ENCODE measurements at places on chromosomes 5 and 9.

DNA sequence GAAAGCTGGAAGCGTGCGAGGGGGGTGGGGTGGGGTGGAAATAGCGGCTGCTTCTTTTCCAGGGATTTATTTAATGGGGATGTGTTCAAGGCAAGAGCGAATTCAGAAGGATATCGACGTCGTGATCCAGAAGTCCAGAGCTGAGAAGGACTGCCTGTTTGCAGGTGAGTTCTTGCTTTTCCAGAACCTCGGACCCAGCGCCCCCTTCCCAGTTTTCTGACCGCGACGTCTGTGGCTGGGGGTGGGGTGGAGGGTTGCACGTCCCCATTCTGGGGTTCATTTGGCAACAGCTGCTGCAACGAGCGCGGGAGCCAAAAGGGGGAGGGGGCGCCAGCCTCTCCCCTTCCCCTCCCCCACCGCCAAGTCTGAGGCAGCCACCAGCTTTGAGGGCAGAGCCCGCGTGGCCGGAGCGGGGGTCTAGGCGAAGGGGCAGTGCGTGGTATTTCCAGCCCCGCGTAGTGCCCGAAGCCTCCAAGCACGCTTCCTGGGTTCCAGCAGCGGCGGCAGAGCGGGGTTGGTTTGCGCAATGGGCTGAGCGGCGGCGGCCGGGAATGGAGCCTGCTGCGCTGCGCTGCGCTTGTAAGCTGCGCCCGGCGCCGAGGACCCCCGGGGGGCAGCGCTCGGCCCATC, 701 bp downstream of the PARP8 start:
- peak; percentile 79 for DNase-seq

- no peak for DNase-seq
Observed at GRCh38 chr9:121954477-121955140, 138.5 kb downstream of the TTLL11 start.

DNA sequence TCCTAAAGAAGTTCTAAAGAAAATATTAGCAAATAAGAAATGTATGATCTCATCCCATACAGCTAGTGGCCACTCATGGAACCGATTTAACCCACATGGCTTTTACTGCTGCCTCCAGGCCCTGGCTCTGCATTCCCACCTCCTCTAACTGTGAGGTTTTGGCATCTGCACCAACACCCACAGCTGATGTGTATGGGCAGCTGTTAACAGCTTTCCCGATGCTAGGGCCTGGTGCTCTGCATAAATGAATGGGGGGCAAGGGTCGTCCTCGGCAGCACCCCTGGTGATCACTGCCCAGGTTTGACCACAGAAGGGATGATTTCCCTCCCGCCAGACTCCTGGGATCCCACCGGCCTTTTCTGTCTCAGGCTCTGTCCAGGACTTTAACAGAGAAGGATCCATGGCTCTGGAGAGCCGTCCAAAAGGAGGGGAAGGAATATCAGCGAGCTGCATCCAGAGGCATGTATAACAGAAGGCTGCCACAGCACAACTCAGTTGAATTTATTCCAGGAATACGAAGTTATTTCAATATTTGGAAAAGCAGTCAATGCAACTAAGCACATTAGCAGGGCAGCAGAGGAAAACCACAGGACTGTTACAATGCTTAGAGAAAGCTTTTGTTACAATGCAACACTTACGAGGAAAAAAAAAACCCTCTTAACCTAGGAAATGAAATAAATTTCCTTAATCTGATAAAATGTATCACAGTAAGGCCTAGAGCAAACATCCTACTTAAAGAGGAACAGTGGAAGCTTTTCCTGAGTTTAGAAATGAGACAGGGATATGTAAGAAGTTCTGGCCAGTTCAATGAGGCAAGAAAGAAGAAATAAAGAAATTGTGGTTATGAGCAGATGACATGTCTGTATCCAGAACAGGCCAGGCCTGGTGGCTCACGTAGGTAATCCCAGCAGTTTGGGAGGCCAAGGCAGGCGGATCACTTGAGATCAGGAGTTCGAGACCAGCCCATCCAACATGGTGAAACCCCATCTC, 63.1 kb downstream of the NACC2 start:
- DNase-seq: no peak

DNA sequence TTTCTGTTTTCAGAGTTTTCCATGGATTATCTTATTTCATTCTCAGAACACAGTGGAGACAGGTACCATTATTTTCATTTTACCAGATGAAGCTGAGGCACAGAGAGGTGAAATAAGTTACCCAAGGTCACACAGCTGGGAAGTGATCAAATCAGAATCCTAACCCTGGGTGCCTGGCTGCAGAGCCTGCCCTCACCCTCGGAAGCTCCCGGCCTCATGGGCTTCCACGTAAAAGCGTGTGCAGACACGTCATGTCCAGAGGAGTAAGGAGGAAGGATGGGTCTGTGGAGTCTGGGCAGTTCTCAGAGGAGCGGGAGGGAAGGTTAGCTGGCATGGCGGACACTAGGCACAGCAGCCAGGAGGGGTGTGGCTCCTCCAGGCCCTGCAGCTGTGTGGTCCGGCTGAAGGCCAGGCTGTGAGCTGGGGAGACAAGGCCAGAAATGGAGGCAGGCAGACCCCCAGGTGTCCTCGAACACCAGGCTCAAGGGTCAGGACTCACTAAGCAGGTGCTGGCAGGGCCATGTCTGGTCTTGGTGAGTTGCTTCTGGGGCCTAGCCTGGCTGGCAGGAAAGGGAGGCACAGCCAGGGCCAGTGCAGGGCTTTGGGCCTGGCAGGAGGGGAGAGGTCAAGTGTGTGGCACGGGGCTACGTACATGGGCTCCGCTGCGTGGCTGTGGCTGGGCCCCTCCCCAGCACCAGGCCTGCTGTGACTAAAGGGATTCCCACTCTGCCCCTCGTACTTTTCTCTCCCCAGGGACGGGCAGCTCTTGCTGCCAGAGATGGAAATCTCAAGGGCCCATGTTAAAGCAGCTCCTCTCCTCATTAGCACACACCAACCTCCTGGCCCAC, 5.6 kb downstream of the TBC1D9B start:
- DNase-seq: no peak

DNA sequence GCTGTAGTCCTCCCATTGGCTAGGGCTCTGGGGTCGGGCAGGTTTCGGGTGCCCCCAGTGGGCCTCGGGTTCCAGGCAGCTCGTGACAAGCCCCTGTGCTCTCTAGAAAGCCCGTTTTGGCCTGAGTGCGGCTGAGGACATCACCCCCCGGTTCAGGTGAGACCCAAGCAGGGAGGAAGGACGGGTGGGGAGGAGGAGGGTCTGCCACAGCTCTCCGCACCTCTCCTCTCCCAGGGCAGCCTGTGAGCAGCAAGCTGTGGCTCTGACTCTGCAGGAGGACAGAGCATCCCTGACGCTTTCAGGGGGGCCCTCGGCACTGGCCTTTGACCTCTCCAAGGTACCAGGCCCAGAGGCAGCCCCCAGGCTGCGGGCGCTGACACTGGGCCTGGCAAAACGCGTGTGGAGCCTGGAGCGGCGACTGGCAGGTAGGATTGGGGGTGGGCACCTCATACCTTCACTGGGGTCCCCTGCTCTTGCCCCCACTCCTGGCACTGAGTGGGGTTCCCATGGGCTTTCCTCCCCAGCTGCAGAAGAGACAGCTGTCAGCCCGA, 672 bp downstream of the PAXX start:
- DNase-seq: no peak

DNA sequence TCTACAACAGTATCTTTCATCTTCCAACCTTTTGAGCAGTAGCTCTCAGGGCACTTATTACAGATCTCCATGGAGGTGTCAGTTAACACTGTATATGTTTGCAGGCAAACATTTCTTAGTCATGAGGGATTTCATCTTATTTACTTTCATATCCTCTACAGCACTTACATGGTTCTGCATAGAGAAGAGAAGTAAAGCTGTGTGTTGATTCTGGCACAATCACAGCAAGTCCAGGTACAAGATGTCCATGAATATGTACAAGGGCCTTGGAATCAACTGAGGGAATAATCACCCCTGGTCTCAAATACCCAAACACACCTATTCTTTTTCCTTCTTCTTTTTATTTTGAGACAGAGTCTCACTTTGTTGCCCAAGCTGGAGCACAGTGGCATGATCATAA, 142.0 kb upstream of the TRPM3 start:
- DNase-seq: peak; percentile 60

GRCh38 chr9:104240890-104241289, 146.8 kb downstream of the SMC2 start:
- DNase-seq: no peak

DNA sequence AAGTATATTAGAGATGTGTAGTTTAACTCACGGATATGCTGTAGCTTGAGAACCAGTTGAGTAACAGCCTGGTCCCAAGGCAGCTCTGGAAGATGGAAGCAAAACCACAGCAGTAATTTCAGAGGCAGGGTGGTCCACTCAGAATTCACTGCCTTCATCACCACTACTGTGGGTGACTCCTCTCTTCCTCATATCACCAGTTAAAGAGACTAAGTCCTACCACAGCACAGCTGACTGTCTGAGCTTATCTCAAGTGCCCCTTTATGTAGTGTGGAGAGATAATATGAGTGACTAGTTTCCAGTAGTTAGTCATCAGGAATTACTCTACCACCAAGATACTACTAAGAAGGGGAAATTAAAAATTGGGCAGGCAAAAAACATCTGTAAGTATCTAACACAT, 1571.2 kb upstream of the C9orf72 start:
- peak; percentile 42 for DNase-seq

DNA sequence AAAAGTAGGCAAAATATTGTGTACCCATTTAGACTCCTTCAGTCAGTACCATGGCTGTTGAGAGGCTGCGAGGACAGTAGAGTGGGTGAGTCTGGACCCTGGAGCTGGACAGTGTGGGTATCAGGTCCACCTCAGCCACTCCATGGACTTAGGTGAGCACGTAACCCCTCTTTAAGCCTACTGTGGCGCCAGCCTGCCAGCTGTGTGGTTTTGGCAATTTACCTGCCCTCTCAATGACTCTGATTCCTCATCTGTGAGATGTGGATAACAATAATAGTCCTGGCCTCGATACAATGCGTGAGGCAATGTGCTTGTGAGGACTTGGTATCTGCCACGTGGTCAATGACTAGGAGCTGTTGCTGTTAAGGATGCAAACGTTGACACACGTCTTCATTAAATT, 17.9 kb downstream of the SLC1A3 start:
- no peak for DNase-seq

DNA sequence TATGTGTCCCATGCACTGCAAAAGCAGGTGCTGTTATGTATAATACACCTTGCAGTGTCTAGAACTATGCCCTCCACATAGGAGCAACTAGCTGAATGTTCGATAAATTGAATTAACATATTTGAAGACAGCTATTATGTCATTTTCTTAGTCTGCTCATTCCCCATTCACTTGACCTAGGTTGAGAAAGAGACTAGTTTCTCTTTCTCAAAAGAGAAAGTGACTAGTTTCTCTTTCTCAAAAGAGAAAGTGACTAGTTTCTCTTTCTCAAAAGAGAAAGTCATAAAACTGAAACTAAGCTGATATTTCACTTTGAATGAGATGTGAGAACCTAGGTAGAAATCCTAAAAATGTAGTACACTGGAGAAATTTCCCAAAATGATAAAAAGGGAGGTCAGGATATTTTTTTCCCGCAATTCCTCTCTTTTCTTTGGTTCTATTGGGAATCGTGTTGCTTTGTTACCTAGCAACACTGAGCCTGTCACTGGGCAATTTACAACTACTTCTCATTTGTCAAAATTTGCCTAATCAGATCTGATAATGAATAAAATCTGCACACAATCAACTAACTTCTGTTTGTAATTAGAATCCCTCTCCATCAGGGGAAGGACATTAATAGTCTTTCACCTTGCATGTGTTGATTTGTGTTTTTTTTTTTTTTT, 132.0 kb upstream of the GRIA1 start:
- no peak for DNase-seq

DNA sequence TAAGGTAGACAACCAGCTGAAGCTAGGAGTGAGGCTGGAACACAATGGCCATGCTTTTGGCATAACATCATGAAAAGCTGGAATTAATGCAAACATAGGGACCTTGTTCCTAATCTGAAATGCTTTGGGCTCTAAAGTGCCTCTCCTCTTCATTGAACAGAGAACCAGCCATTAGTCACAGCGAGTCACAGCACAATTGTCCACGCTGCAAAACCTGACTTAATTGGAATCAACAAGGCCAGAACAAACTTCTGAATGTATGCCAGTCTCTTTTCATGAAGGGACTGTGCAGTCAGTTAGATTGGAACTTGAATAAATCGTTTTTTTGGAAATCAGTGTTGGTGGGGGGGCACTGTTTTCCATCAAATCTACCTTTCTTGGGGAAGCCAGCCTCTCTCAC, 96.5 kb downstream of the JAKMIP2 start:
- DNase-seq: peak; percentile 40

GRCh38 chr5:52356311-52356918, 431.3 kb upstream of the ITGA1 start:
- DNase-seq: peak; percentile 64

- DNase-seq: no peak
Observed at GRCh38 chr9:129163753-129164152, 14.3 kb downstream of the IER5L start.

GRCh38 chr9:76415154-76415553, 20.9 kb upstream of the RFK start:
- peak; percentile 10 for DNase-seq

- DNase-seq: no peak
Observed at GRCh38 chr5:133781436-133782225, 169.3 kb upstream of the FSTL4 start.

GRCh38 chr9:127561491-127562278, 50.4 kb upstream of the STXBP1 start:
- DNase-seq: no peak

GRCh38 chr9:107711542-107711941, 222.0 kb upstream of the KLF4 start:
- peak; percentile 92 for DNase-seq

DNA sequence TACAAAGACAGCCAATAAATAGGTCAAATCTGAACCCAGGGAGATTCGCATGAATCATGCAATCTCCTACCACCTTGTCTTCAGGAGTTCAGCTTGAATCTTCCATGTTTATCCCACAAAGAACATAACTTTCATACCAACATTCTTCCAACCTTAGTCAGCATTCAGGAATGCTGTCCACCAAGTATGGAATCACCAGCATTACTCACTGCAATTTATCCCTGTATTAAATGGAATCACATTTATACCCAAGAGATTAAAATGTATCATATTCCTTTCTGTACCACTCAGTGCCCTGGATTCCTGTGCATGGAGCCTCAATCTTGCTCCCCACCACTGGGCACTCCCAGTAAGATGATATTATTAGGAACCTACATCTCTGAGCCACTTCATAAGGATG, 162.6 kb downstream of the GLIS3 start:
- no peak for DNase-seq

GRCh38 chr5:122264610-122265009, 47.4 kb upstream of the SNCAIP start:
- DNase-seq: no peak

DNA sequence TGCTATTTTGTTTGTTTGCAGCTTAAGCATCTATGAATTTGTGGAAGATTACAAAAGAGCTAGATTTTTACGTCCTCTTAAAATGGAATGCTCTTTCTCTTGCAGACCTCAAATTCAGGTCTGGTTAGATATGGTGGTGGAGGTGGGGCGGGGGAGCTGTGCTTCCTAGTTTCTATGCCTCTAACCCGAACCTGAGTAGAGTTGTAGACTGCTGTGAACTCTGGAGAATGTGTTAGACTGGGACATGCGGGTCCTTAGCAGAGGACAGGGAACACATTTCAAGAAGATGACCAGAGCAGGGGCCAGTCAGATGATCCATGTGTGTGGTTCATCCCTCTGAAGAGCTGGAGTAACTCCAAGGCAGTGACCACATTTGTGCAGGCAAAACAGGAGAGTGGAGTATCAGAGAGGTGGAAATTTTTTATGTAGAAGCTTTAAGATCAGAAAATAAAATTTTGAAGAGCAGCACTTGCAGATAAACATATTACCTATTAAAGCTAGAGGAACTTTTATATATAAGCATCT, 154.9 kb downstream of the FAM174A start:
- no peak for DNase-seq

- no peak for DNase-seq
Observed at GRCh38 chr5:115392611-115393010, 96.2 kb upstream of the CCDC112 start.
